ENCODE measurements at places on chromosomes 16 and 17.

GRCh38 chr17:14308965-14309879 lies 8.3 kb downstream of the HS3ST3B1 start:
- peak; percentile 85 for DNase-seq

- DNase-seq: no peak
These were observed 6.0 kb downstream of the GAA start for GRCh38 chr17:80107231-80108021.

- DNase-seq: peak; percentile 59
These were observed 83.4 kb downstream of the GAS7 start for GRCh38 chr17:10114931-10115535.

- DNase-seq: peak; percentile 65
These were observed 24.2 kb downstream of the MPG start for GRCh38 chr16:102060-102855.

Measured in midbrain (tissue), 1 donor.